ENCODE measurements at places on chromosomes 16 and 17.

DNA sequence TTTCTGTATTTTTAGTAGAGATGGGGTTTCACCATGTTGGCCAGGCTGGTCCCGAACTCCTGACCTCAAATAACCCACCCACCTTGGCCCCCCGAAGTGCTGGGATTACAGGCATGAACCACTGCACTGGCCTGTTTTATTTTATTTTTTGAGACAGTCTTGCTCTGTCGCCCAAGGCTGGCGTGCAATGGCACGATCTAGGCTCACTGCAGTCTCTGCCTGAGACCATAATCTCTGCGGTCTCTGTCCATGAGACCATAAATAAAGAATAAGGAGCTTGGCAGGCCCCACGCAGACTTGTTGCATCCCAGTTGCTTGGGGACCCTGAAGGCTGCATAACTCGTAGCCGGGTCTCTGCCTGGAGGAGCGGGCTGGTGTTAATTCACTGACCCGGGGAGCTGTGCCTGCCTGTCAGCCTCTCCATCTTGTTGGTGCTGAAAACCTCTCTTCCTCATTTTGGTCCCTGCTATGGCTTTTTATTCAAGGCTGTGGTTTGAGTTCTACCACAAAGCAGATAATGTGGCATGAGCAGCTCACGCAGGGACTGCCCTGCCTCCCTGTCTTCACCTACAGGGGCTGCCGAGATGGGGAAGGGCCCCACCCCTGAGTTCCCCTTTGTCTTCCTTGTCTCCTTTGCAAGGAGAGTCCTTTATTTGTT, 82.1 kb downstream of the MSI2 start:
- DNase-seq: no peak

DNA sequence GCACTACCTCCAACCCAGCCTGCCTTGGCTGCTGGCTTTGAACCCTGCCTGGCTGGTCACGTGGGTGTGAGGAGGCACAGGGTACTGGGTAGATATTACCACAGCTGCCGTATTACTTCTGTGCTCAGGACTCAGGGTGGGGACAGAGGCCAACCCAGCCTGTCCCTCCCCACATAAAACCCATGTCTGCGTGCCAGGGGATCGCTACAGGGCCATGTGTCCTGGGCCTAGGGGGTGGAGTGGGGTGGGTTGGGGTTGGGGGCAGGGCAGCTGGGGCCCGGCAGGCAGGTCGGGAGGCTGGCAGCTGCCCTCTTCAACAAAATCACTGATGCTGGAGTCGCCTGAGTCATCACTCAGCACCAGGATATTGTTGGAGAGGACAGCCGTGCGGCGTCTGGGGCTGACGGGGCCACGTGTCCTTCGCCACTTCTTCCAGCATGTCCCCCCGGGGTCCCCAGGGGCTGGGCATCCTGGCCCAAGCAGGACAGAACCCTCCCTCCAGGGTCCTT, 39.7 kb upstream of the PVALEF start:
- DNase-seq: no peak

DNA sequence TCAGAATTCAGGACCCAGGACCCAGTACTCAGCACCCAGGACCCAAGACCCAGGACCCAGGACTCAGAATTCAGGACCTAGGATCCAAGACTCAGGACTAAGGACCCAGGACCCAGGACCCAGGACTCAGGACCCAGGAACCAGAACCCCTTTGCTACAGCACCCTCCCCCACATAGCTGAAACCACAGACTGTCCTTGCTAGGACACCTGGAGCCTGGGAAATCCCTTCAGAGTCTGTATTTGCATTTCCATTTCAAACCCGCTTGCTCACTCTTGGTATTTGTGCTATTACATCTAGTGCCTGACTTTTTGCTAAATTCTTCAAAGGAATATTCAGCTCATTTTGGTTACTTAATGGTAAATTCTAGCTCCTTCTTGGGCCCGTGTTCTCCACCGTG, 275.8 kb upstream of the MAF start:
- DNase-seq: no peak

DNA sequence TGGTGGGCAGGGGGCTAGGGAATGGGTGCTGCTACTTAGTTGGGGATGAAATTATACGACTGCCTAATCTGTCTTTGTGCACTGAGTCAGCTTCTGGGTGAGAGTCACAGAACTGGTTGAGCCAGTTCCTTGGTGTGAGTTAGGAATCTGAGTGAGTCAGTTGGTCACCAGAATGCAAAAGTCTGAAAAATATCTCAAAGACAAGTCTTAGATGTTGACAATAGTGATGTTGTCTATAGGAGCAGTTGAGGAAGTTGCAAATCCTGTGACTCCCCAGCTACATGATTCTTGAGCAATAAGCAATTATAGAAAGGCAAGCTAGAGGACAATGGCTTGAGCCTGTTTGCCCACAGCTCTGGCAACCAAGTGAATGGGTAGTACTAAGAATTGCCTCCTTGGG, 399.2 kb downstream of the CNTNAP4 start:
- no peak for DNase-seq

All from epithelial cell of proximal tubule (primary cell).